Left ventricle myocardium inferior (tissue), 1 donor: ENCODE measurements at places on chromosomes 7 and 10.

- DNase-seq, result no peak
Observed at GRCh38 chr7:7718492-7718891, at the start of gene RPA3. Gene RPA3 (minus strand): TSS chr7:7718607. CDS start chr7:7640418, 78,189 bp downstream.

DNA sequence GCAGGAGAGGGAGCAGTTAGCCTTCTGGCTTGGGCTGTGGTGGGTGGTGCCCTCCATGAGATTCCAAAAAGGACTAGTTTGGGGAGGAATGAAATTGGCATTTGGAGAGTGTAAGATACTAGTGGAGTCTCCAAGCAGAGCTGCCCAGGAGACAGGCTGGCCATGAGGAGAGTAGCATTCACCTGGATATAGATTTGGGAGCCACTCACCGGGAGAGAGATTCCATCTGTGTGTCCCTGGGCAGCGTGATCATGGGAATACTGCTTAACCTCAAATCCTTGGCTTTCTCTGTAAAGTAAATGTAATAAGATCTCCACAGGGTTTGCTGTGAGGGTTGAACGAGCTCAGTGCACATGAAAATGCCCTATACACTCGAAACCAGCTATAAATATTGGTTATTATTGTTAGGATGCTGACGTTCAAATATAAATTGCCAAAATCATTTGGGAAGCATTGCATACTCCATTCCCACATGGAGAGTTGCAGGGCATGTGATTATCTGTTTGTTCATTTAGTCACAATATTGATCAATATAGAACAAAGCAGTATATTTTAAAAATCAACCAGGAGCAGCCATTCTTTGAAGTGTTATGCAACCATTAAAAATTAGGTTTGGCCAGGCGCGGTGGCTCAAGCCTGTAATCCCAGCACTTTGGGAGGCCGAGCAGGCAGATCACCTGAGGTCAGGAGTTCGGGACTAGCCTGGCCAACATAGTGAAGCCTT lies 143.7 kb downstream of the CUX1 start:
- no peak for DNase-seq

GRCh38 chr10:124498056-124498455 lies 36.4 kb downstream of the LHPP start:
- no peak for DNase-seq

DNA sequence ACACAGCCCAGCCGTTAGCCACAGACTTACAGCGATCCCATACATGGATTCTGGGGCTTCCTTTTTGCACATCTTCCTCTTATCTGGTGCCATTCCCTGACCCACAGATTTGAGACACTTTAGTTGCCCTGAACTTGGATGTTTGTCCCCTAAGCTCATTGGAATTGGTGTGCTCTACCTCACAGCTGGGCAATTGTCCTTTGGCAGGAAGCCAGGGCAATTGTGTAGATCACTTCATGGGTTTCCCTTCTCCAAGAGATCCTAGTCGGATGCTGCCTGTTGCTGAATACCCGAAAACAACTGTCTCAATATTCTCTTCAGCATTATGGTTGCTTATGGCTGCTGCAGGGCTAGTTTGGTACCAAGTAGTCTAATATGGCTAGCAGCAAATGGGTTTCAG lies 470.7 kb upstream of the MKI67 start:
- DNase-seq, result no peak

- DNase-seq, result no peak
Observed at GRCh38 chr10:37747081-37747480, 110.3 kb downstream of the ZNF248 start.

- DNase-seq, result no peak
Observed at GRCh38 chr7:31707089-31707488, 20.1 kb downstream of the PPP1R17 start.

GRCh38 chr10:91462423-91462822 lies 52.3 kb downstream of the HECTD2 start:
- DNase-seq, result no peak

- DNase-seq, result no peak
Observed at GRCh38 chr7:43467406-43467805, 115.5 kb upstream of the STK17A start.

GRCh38 chr10:43166207-43166879 lies 28.1 kb downstream of the CSGALNACT2 start:
- DNase-seq, result no peak

DNA sequence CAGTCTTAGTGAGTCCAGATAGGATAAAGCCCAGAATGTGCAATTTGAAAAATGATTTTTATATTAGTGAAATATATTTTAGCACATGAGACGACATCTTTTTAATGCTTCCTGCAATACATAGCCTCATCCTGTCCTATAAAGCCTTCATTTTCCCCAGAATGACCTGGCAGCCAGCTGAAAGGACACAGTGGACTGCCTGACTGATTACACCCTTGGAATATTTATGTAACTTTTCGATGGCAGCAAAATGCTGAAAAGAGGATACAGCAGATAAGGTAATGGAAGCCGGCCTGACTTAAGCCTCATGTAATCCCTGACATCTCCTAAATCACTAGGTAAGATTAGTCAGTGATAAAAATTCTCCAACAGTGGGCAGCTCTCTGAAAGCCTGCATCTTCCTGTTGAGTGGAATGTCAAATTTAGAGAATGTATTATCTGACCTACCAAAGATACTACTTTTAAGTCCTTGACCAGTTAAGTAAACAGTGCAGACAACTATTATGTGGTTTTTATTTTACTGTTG lies 210.7 kb upstream of the STEAP1 start:
- no peak for DNase-seq
